ENCODE measurements at places on chromosomes 6 and 20.

GRCh38 chr20:55974491-55975202 lies 30.7 kb downstream of the CBLN4 start:
- peaks cover 13% of the 10 kb centered on the region for H3K27me3 ChIP-seq
- H3K4me1 ChIP-seq: no peaks in the 10 kb centered on the region
- H3K27ac ChIP-seq: no peak overlapping the region
- H3K36me3 ChIP-seq: no peaks in the 10 kb centered on the region
- DNase-seq: no peak
- H3K4me3 ChIP-seq: no peak overlapping the region

DNA sequence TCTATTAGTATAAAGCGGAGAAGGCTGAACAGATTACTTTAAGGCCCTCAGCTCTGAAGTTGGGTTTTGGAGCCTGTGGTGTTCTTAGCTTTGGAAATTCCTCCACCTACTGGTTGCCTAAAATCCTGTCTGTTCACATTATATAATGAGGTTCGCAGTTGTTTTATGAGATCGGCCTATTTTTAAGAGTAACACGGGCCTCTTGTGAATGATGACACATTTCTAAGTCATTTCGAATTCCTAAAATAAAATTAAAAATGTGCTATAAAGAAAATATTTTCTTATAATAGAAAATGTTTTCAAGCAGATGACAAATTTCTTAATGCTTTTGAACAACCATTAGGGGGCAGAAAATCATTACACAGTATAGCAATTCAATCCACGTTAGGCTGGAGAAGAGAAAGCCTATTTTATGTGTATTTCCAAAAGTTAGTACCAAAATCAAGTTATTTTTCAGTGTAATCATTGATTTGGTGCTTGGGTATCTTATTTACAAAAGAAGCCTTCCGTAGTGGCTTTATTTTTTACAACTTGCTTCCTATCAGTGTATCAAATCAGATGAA lies 15.8 kb upstream of the FAM8A1 start:
- H3K36me3 ChIP-seq: no peaks in the 10 kb centered on the region
- H3K27me3 ChIP-seq: no peaks in the 10 kb centered on the region
- peak; percentile 45 for DNase-seq
- peak overlapping the region; percentile 36 for H3K4me3 ChIP-seq
- H3K27ac ChIP-seq: peak overlapping the region; percentile 15
- peaks cover 4% of the 10 kb centered on the region for H3K4me1 ChIP-seq

DNA sequence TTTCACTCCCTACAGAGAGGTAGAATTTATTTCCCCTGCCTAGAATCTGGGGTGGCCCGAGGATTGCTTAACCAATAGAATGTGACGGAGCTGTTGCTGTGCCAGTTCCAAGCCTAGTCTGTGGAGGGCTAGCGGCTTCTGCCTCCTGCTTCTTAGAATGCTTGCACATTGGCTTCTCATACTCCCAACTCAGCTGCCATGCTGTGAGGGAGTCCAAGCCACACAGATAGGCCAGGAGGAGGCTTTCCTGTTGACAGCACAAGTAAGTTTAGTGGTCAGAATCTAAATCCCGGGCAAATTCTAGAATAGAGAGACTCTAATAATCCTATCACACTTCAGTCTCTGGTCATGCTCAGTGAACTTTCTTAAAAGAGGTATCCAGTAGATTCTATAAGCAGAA lies 57.5 kb upstream of the SNRPB2 start:
- H3K4me1 ChIP-seq: no peaks in the 10 kb centered on the region
- H3K27ac ChIP-seq: no peak overlapping the region
- DNase-seq: no peak
- no peaks in the 10 kb centered on the region for H3K27me3 ChIP-seq

DNA sequence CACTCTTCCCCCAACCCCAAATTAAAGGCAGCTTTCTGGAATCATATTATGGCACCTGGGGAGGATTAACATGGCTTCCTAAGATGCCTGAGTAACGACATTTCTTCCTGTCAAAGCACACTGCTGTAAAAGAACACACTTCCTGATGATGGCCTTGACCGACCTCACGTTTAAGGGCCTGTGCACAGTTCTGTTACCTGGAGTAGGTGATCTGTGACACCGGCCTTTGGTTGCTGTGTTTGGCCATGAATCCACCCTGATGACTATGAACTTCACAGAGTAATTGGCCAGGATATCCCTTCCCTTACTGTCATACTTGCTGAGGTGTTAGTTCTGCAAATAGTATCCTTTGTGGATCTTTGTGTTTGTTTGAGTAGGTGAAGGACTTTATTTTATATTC lies 45.8 kb downstream of the PLCB4 start:
- no peaks in the 10 kb centered on the region for H3K36me3 ChIP-seq
- DNase-seq: no peak
- H3K27me3 ChIP-seq: 0 out of 2 replicates have a peak, but pooled peaks cover under 1% of the 10 kb centered on the region
- no peak overlapping the region for H3K4me3 ChIP-seq
- H3K4me1 ChIP-seq: no peaks in the 10 kb centered on the region
- no peak overlapping the region for H3K27ac ChIP-seq

- H3K36me3 ChIP-seq: no peaks in the 10 kb centered on the region
- peaks cover 22% of the 10 kb centered on the region for H3K4me1 ChIP-seq
- H3K27me3 ChIP-seq: no peaks in the 10 kb centered on the region
- peak overlapping the region; percentile 32 for H3K4me3 ChIP-seq
- DNase-seq: peak; percentile 73
Observed at GRCh38 chr6:38909015-38909730, 139.4 kb upstream of the GLP1R start.

GRCh38 chr6:96235927-96236326 lies 220.2 kb downstream of the FUT9 start:
- H3K36me3 ChIP-seq: no peaks in the 10 kb centered on the region
- H3K4me3 ChIP-seq: no peak overlapping the region
- H3K27ac ChIP-seq: no peak overlapping the region
- H3K27me3 ChIP-seq: no peaks in the 10 kb centered on the region
- no peak for DNase-seq
- no peaks in the 10 kb centered on the region for H3K4me1 ChIP-seq

Measured in SJCRH30 (cell line).